ENCODE measurements at places on chromosomes 3 and 15. TPM values are rescaled to one million over a fixed set of nuclear protein-coding genes. Genes with fewer than 3 reads are reported as not detected.

- DNase-seq: no peak
Measured at GRCh38 chr3:122273498-122273897, 51.5 kb upstream of the CSTA start.

DNA sequence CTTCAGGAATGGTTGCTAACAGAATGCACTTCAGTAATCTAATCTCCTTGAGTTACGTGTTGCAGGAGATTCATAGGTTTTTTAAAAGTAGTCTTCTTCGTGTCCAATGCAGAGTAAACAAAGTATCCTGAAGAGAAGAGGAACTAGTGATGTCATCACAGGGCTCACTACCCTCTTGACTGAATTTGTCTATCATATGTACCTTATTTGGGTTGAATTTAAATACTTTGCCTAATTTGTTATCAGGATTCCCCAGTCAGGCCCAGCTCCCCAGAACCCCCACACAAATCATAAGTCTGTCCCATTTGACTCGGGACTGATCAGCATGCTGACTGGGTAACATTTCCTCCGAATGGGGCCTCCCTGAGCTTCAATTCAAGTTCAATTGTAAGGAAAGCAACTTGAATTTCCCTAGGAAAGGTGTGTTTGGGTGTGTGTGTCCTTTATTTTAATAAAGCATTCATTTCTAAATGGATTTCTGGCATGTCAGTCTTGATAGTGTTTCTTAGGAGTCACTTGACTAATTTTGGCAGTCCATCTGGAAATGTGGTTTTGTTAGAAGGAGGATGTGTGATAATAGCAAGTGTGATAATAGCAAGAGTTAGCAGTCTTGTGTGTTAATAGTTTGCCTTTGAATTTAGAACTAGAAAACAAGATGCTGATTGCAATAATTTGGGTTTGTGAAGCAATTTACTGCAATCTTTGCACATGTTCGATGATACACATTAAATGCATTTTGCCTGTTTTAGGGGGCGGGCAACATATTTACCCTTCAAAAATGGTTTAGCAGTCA, 21.9 kb downstream of the OXNAD1 start:
- DNase-seq: no peak

GRCh38 chr3:116388867-116389385, 56.4 kb downstream of the LSAMP start:
- DNase-seq: no peak

- DNase-seq: no peak
Measured at GRCh38 chr3:52406791-52407510, 38.0 kb downstream of the SEMA3G start.

GRCh38 chr3:14346191-14346590, 56.2 kb upstream of the SLC6A6 start:
- DNase-seq: no peak

GRCh38 chr3:186871403-186871924, 29.0 kb downstream of the ADIPOQ start:
- no peak for DNase-seq

GRCh38 chr15:38895326-38896255, 331.0 kb upstream of the RASGRP1 start:
- no peak for DNase-seq

DNA sequence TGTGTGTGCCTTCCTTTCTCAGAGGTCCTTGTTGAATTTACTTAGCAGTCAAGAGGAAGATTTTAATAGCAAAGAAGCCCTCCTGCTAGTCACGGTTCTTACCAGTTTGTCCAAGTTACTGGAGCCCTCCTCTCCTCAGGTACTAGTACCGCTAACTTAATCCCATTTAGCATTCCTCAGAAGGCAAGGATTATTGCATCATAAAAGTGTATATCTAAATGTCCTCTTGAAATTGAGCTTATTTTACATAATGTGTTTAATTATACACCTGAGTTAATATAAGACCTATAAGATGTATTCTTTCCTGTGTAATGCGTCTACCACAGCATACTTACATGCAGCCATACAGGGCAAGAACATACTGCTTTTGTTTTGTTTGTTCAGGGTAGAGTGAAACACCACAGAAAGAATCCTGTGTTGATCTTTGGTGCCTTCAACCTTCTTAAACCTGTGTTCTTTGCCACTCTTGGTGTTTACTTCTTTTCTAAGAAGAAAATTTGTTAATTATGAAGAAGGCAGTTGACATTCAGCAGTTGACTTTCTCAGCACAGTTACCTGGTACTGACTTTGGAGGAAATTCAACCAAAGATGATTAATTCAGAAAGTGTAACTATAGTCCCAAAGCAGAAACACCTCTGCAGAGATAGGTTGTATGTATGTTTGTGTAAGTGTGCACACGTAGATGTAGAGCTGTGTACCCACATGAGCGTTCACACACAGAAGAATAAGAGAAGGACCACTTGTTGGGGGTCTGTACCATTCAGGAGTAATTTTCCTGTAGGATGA, 33.1 kb downstream of the POLG start:
- DNase-seq: no peak

DNA sequence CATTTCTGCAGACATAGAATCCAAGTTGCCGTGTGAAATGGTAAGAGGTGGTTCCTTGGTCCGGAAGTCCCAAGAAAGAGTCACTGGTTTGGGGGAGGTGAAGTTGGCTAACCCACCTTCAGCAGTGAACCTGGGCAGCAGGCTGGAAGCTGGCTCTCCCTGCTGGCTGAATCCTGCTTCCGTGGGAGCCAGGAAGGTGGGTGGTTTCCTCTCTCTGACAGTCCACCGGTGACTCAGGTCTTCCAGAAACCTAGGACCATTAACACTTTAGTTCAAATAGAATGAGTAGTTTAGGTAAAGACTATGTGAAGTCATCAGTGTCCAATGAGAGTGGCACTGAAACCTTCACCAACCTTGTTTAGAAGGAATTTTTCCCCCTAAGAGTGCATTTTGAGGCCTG, 87.4 kb upstream of the CACNA2D3 start:
- DNase-seq: no peak

DNA sequence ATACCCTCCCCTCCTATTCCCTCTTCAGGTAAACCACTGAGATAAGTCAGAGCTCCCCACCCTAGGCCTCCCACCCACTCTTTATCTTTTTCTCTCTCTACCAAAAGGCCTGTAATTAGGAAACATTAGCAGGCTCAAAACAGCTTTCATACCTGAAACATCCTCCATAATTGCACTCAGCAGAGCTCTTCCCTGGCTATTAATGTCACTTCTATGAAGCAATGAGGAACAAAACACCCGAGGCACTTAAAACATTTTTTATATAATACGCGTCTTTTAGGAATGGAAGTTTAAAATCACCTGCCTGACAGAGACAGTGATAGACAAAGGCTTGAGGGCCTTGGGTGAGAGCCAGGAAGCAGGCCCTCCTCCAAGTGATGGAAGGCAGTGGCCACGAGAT, 138.9 kb downstream of the EPHB1 start:
- DNase-seq: no peak

DNA sequence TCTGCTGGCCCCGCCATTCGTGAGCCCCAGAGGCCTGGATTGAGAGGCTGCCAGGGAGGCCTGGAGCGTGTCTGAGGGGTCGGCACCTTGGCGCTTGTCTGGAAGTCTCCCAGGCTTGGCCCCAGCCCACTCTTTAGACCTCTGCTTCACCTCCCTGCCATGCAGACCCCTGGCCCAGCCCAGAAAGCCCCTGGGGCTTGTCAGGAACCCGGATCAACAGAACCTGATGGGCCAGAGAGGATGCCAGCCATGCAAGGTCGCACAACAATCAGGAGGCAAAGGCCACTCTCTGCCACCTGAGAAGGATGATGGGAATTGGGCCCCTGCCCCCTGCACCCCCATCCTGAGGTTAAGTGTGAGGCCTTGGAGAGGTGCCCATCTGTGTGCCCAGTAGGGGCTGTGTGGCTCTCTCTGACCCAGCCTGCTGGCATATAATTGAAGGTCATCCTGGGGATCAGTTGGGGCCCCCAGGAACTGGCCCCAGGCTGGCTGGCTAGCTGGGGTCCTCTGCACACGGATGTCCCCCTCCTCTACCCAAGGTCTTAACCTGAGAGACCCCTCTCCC, 103.3 kb upstream of the SLC6A6 start:
- DNase-seq: no peak

GRCh38 chr3:149673393-149673792, 15.6 kb upstream of the WWTR1 start:
- DNase-seq: no peak

DNA sequence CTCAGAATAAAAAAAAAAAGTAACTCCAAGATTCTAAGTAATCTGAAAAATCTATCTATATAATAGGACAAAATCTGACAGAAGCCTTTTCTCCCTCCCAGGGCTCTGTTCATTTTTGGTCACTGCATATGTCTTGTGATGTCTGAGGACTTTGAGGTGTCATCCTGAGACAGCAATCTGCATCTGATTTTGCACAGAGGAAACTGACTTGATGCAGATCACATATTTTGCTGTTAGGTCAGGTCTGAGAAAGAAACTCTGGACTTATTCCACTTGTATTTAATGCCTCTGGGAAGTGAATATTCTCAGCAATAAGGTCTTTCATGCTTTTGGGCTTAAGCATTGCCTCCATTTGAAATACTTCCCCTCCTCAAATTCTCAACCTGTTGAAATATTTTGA, 295.2 kb upstream of the THBS1 start:
- DNase-seq: no peak

Gene CSTA
- polyA plus RNA-seq: 0.41 TPM

Gene ARHGAP31
- polyA plus RNA-seq: 0.68 TPM

Gene CD200
- not detected for polyA plus RNA-seq

Gene GOLGA6L7
- not detected for polyA plus RNA-seq

Gene HMCES
- polyA plus RNA-seq: 38.1 TPM

Gene KLF15
- not detected for polyA plus RNA-seq

Gene NEK10
- polyA plus RNA-seq: 2.9 TPM

Gene WDR93
- polyA plus RNA-seq: 0.10 TPM

Gene AADAC
- 17.0 TPM for polyA plus RNA-seq
